ENCODE measurements at places on chromosomes 2 and 18.
A peak's percentile ranks its signal among the peaks of the same experiment; 100 is the strongest.

GRCh38 chr2:176001281-176001915 lies 669 bp downstream of the LNPK start:
- peak; percentile 79 for DNase-seq

GRCh38 chr2:69390001-69390400 lies 3.0 kb upstream of the GFPT1 start:
- DNase-seq: no peak

GRCh38 chr2:205680903-205681302 lies 1.4 kb upstream of the NRP2 start:
- no peak for DNase-seq

- DNase-seq: no peak
These were observed 14.6 kb upstream of the ARMC9 start for GRCh38 chr2:231183851-231184250.

DNA sequence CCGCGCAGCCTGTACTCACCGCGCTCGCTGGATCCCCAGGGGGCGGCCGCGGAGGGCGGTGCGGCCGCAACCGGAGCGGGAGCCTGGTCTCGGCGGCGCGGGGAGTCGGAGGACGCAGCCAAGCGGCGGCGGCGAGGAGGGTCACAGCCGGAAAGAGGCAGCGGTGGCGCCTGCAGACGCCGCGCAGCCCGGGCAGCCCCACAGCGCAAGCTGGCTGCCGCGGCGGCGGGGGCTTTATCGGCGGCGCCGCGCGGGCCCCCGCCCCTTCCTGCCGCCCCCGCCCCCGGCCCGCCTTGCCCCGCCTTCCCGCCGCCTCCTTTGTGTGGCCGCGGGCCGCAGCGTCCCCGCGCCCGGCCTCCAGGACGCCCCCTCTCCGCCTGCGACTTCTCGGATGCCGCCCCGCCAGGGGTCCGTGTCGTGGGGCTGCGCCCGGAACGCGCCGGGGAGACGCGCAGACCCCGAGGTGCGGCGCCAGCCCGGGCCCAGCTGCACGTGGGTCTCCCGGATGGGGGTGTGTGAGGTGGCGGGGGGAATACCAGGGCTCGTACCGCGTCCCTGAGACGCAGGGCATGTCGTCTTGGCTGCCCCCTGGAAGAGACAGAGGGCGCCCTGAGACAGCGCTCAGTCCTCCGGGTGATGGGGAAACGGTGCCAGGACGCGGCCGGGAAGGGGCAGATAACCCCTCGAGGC lies at the start of gene SERPINE2:
SERPINE2 (minus strand) TSS at position 207 of the 690 bp plus-strand sequence. CDS start 37,386 bp downstream, outside the sequence.
- DNase-seq: peak; percentile 78

- DNase-seq: peak; percentile 79
These were observed 445 bp downstream of the MEX3C start for GRCh38 chr18:51196811-51197660.

GRCh38 chr2:139314059-139314458 lies 533.9 kb upstream of the NXPH2 start:
- no peak for DNase-seq

GRCh38 chr2:42930025-42930581 lies 137.7 kb upstream of the HAAO start:
- DNase-seq: no peak

DNA sequence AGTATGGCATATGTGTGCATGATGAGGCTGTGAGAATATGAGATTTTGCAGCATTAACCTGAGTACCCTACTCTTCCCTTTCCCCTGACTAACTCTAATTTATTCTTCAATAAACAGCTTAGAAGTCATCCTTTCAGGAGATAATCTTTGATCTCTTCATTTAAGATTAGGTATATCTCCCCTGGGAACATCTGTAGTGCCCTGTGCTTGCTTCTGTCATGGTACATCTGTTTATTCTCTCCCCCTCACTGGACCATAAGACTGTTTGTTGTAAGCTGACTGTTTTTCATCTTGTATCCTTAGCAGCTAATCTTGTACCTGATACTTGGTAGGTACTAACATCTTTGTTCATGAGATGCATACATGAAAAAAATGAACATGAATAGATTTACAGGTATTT lies 83.1 kb downstream of the MBD5 start:
- no peak for DNase-seq

DNA sequence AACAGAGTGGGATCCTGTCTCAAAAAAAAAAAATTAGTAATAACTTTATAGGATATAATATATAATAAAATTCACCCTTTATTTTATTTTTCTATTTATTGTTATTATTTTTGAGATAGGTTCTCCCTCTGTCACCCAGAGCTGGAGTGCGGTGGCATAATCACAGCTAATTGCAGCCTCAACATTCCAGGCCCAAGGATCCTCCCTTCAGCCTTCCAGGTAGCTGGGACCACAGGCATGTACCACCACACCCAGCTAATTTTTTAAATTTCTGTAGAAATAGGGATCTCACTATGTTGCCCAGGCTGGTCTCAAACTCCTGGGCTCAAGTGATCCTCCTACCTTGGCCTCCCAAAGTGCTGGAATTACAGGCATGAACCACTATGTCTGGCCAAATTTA lies 958 bp downstream of the C2orf92 start:
- no peak for DNase-seq

DNA sequence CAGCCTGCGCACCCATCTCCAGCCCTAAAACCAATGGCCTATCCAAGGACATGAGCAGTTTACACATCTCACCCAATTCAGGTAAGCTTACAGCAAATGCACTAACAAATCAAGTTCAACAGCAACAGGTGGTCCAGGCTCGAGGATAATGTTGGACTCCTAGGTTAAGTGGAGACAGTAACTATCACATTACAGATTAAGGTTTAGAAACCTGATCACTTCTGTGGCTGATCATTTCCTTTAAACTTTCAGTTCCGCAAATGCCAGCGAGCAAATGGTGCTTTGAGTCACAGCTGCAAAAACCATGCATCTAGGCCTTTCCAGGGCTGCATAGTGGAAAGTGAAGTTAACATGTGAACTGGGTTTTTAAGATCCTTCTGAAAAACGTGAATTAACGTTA lies 259.4 kb downstream of the GBX2 start:
- no peak for DNase-seq

GRCh38 chr2:220628252-220628651 lies 943.9 kb downstream of the EPHA4 start:
- no peak for DNase-seq

DNA sequence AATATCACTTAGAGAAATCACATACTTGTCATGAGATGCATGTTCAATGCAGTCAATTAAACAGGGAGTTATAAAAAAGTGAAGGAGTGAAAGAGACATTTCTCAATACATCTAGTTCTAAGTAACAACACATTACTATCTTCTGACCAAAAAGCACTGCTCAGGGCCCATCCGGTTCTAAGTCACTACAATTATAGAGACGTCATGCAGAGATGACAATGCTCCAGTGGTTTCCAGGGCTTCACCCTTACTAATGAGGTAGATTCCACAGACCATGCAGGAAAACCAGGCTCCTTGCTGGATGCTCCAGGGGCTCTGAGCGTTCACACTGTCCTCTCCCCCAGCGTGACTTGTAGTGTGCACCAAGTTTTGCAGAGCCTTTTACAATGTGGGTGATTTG lies 88.0 kb downstream of the FTCDNL1 start:
- DNase-seq: no peak

- DNase-seq: no peak
These were observed 22.8 kb upstream of the SCN7A start for GRCh38 chr2:166516712-166517303.

- no peak for DNase-seq
These were observed 105.4 kb downstream of the FAM210A start for GRCh38 chr18:13620818-13621445.

- no peak for DNase-seq
These were observed 54.5 kb downstream of the LYPD1 start for GRCh38 chr2:132615329-132616085.

DNA sequence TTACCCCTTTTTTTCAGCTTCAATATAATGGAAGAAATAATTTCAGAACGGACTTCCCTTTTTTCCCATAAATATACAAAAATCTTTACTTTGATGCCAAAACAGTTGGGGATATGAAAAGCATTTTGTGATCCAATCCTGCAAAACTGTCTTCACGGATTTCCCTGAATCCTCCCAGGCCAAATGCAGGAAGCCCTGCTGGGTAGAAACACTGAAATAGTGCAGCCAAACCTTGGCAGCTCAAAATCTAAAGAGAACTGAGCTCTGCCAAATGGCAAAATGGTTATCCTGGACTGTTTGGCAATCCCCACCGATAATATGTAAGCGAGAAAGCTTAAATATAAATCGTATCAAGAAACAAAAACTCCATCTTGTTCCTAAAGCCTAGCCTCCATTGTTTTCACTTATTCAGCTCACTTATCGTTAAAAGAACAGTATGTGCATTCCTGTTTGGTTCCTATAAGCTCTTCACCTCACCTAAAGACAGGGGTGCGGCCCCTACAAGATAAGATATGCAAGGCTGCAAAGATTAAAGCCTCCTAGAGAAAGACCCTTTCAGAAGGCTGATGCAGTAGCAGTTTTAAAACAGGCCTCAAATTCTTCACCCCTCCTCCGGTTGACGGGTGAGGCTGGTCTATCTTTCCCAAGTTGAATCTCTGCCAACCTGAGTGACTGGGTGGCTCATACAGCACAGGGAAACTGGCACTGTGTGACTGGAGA lies 48.6 kb downstream of the LAMA1 start:
- DNase-seq: no peak

GRCh38 chr2:113720167-113720566 lies 36.3 kb downstream of the SLC35F5 start:
- no peak for DNase-seq

GRCh38 chr2:30254685-30255001 lies 23.3 kb downstream of the LBH start:
- no peak for DNase-seq

- peak; percentile 78 for DNase-seq
These were observed 323.2 kb downstream of the PLCL1 start for GRCh38 chr2:198127627-198128026.

GRCh38 chr2:222844323-222844722 lies 16.5 kb upstream of the ACSL3 start:
- no peak for DNase-seq

- no peak for DNase-seq
These were observed 21.9 kb upstream of the EMILIN2 start for GRCh38 chr18:2824865-2825264.

GRCh38 chr2:102069311-102069974 lies 73.1 kb upstream of the IL1R1 start:
- no peak for DNase-seq

GRCh38 chr2:172671501-172671900 lies 64.1 kb upstream of the RAPGEF4 start:
- no peak for DNase-seq
